Right ventricle myocardium inferior (tissue), 1 donor: ENCODE measurements at places on chromosomes 3 and 15. TPM values are rescaled to one million over a fixed set of nuclear protein-coding genes. Genes with fewer than 3 reads are reported as not detected.

GRCh38 chr3:123920383-123920782, 36.3 kb upstream of the MYLK start:
- DNase-seq: no peak

- no peak for DNase-seq
These were observed 96.0 kb downstream of the CCNL1 start for GRCh38 chr3:157063926-157064325.

- DNase-seq: no peak
These were observed 24.3 kb upstream of the IL12A start for GRCh38 chr3:159964166-159964973.

DNA sequence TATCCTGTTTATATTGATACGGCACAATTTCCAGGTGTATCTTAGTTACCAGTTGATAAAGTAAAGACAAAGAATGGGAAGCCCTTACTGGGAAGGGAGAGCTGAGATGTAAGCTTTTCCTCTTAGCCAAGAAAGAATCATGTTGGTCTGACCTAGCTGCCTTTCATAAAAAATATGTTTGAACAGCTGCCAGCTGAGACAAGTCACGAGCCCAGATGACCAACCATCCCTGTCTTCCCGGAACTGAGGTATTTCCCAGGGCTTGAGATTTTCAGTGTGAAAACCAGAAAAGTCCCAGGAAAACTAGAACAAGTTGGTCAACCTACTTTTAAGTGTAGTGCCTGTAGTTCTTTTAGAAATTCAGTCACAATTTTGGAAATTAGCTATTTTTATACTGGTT, 3.6 kb upstream of the MYH15 start:
- DNase-seq: no peak

- DNase-seq: no peak
These were observed 1370.6 kb downstream of the SI start for GRCh38 chr3:163707659-163708058.

- no peak for DNase-seq
These were observed 141.6 kb upstream of the SLC2A2 start for GRCh38 chr3:171168086-171168485.

DNA sequence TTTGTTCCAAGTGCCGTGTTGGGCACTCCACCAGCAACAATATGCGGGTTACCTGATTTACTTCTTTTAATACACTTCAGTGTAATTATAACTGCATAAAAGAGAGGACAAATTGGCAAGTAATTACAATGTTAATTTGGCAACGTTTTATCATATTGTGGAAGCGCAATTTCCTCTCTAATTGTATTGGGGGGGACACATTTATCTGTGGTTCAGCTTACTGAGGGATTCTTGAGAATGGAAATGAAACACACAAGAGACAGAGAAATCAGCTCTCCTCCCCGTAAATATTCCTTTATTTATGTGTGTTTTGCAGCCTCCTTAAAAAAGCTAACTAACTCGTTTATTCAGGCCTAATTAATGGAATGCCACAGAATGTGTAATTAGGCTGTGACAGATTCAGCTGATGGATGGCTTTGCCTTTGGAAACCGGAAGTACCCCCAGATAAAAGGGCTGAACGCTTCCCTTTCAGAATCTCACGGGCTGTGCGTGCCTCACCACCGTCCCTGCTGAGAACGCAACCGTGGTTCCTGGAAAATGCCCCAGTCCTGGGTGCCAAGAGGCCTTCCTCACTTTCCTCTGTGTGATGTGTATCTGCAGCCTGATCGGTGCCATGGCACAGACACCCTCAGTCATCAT, 247.1 kb upstream of the ST8SIA2 start:
- no peak for DNase-seq

GRCh38 chr3:161851941-161852566, 355.4 kb downstream of the OTOL1 start:
- DNase-seq: peak; percentile 65

DNA sequence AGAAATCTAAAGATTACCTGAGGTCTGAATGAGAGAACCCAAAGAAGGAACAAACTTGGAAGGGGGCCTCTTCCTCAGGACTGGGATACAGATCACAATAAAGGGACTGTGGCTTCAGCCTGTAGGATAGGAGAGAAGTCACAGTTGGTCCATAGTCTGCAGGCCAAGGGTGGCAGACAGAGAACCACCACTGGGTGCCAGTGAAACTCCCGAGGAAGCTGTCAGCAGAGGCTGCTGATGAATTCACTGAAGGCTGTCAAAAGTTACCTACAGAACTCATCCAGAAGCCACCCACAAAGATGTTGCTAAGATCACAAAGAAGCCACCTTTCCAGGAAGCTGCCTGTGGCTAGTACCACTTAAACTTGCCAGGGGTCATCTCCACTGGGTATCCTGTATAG, 78.5 kb downstream of the TMCO5A start:
- DNase-seq: no peak

Gene HSPBAP1
- total RNA-seq: 4.9 TPM

Gene PCOLCE2
- 64.1 TPM for total RNA-seq

Gene TM4SF18
- 15.8 TPM for total RNA-seq

Gene SENP5
- total RNA-seq: 15.8 TPM
